ENCODE measurements at places on chromosomes 6 and 20.

DNA sequence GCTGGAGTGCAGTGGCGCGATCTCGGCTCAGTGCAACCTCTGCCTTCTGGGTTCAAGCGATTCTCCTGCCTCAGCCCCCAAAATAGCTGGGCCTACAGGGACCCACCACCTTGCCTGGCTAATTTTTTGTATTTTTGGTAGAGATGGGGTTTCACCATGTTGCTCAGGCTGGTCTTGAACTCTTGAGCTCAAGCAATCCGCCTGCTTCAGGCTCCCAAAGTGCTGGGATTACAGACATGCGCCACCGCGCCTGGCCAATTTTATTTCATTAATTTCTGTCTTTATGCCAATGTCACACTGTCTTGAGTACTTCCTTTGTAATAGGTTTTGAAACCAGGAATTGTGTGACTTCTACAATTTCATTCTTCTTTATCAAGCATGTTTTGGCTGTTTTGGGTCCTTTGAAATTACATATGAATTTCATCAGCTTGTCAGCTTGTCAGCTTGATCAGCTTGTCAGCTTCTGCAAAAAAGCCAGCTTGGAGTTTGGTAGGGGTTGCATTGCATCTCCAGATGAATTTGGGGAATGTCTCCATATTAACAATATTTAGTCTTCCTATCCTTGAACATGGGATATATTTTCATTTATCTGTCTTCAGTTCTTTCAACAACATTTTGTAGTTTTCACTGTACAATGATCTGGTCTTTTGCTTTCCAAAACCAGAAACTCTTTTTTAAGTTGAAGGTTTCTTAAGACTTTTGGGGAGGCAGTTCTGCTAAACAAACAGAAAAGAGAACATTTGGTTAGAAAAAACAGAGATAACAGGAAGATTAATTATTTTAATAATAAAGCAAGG is 20.8 kb downstream of the ZFAND3 start:
- DNase-seq, result no peak

GRCh38 chr6:143396497-143397226 is 53.8 kb downstream of the ADAT2 start:
- no peak for DNase-seq

DNA sequence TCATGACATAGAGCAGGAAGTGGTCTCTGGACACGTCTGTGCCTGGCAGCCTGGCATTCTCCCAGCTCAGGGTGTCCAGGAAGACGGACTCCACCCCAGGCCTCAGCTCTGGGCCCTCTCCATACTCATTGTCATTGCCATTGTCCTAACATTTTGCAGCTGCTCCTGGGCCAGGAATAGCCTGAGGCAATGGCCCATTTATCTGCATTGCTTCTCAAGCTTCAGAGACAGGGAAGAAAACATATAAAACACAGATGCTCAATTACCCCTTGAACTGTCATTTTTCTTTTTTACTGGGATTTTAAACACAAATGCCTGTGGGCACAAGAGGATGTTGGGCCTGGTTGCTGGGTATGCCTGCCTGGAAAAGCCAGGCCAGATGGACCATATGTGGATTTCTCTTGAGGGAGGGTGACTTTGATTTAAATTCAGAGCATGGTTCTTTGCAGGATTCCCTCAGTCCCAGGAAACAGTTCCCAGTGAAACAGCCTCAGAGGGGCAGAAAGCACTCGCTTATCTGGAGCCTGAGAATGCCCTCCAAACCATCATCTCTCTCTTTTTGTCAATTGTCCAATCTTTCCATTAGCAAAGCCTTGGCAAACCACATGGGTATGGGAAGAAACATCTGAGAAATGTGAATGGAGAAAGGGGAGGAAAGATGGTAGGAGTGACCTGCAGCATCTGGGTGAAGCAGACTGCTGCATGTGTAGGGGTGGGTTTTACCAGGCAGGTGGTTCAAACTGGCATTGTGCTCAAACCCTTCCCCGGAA is 17.9 kb downstream of the LAMP5 start:
- no peak for DNase-seq

DNA sequence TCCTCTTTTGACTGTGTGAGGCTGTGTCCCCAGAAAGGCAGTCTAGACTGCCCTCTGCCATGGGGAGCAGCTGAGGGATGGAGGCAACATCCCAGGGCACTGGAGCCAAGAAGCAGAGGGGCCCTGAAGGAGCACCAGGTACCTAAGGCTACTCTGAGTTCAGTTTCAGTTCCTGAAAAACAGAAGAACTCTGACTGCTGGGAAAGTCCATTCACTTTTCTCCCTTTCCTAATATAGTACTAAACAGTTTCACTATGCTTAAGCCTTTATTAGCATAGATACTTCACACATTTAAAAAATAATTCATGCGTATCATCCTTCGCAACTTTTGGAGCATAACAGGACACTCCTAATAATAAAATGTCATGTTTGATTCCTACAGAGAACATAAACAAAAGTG is 130.0 kb downstream of the FOXC1 start:
- DNase-seq, result peak; percentile 46

GRCh38 chr6:111664565-111665030 is 58.9 kb upstream of the TRAF3IP2 start:
- DNase-seq, result no peak

- DNase-seq, result no peak
Measured at GRCh38 chr20:24138951-24139350, 150.4 kb upstream of the GGTLC1 start.

All from GM12892 (cell line).